Mucosa of gallbladder (tissue), 1 donor: ENCODE measurements at places on chromosomes 2 and 18. TPM values are rescaled to one million over a fixed set of nuclear protein-coding genes. Genes with fewer than 3 reads are reported as not detected.

- DNase-seq, result no peak
Measured at GRCh38 chr2:138609446-138609845, 107.9 kb downstream of the SPOPL start.

DNA sequence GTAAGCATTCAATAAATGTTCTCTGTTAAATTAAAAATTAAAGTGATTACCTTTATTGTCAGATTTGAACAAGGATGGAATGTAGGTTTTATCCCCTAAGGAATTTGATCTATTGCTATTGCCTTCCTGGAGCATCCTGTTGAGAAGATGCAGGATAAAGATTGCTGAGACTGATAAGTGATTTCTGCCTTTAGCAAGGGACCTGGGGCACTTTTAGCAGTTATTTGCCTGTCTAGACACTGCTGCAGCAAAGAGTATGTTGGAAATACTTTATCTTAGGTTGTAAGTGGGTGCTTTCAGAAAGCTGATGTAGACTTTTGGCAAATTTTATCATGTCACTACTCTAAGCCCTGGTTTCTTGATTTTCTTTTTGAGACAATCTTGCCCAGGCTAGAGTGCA, 69.5 kb downstream of the FAM117B start:
- DNase-seq, result no peak

GRCh38 chr2:109699646-109700045, 85.5 kb downstream of the SOWAHC start:
- DNase-seq, result no peak

GRCh38 chr2:146385031-146385430, 1459.8 kb upstream of the ACVR2A start:
- no peak for DNase-seq

GRCh38 chr2:158395166-158395565, 61.4 kb downstream of the CCDC148 start:
- peak; percentile 14 for DNase-seq

DNA sequence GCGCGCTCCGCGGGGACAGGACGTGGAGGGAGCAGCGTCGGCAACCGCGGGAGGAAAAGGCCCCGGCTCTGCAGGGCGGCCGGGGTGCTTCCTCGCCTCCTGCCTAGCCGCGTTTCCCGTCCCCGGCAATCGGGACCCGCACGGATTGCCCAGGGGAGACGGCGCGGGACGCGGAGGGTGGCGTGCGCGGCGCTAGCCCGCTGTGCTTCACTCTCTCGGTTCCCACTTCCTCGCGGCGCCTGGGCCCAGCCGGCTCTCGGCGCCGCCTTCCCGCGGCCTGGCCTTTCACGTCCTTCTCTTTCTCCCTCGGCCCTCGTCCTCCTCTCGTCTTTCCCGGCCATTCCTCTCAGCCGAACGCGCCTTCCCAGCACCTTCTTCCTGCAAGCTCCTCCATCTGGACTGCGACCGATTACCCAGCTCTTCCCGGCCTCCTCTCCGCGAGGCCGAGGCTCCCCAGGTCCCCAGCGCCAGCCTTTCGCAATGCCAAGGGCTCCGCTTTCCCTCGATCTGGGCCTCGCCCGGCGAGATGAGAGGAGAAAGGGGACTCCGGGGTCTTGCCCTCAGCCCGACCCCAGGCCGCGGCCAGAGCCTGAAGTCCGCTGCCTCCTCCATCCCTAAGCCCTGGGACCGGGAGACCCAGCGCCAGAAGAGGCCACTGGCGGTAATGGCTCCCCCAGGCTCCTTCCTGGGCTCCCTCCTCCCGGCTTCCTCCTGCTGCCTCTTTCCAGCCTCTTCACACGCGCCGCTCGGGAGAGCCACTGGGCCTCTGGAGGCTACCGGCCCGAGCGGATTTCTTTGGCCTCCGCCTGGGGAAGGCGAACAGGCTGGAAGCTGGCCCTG, 34.3 kb upstream of the ATP6V1B1 start:
- DNase-seq, result no peak

- no peak for DNase-seq
Measured at GRCh38 chr18:5955861-5956260, 60.5 kb upstream of the TMEM200C start.

DNA sequence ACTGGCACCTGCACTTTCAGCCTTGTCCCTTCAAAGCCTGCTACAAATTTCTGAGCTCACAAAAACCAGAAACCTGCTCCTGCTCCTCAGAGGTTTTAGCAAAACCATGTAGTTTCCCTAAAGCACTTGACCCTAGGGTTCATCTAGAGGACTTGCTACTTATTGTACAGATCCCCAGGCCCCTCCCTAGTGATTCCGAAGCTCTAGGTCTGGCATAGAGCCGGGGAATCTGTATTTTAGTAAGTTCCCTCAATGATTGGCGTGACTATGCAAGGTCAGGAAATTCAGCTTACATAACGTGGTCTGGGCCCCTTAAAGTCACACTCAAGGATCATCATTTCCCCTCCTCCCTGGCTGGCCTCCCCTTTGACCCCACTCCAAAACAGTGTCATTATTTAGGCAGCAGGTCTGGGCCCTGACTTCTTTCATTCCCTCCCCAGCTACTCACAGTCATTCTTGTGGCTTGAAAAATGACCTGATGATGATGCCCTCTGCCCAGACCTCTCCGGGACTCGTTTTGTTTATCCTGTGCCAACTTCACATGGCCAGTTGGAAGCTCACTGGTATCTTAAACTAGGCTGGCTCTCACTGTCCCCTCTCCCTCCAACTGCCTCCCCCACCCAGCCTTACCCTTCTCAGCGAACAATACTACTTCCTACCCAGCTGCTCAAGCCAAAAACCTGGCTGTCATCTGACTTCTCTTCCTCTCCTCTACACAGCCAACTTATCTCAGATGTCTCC, 36.0 kb downstream of the WDFY1 start:
- DNase-seq, result no peak

DNA sequence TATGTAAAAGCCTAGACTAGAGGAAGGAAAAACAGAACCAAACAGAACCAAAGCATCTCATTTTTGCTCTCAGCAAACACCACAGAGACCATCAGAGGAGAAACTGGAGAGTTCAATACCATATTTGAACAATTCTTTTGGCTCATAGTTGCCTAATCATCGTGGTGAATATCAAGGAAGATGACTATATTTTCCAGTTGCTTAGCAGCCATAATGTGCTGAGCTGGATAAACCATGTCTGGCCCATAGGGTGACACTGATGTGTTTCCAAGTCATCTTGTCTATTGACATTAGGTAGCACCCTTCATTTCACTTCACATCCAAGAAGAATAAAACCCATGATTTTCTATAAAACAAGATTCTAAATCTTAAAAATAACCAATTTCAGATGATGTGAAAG, 5.9 kb upstream of the XRCC5 start:
- no peak for DNase-seq

GRCh38 chr2:188412190-188412589, 120.5 kb downstream of the GULP1 start:
- DNase-seq, result no peak

GRCh38 chr2:189204322-189204941, 24.9 kb upstream of the COL5A2 start:
- DNase-seq, result no peak

Gene NEU4
- total RNA-seq, result 34.8 TPM
